ENCODE measurements at places on chromosomes 4 and X. TPM values are rescaled to one million over a fixed set of nuclear protein-coding genes. Genes with fewer than 3 reads are reported as not detected.

KIAA1210 gene
- not detected for total RNA-seq

VCX gene
- not detected for total RNA-seq

CT45A3 gene
- total RNA-seq = 0.12 TPM

KLB gene
- total RNA-seq = 0.16 TPM

GAGE12E gene
- total RNA-seq = not detected

COL4A6 gene
- total RNA-seq = 16.9 TPM

TBX22 gene
- total RNA-seq = not detected

PIR gene
- total RNA-seq = 58.4 TPM

GCNA gene
- total RNA-seq = 1.8 TPM

DCAF4L1 gene
- 0.13 TPM for total RNA-seq

TLR3 gene
- 0.38 TPM for total RNA-seq

NSUN7 gene
- 0.39 TPM for total RNA-seq

GPR34 gene
- not detected for total RNA-seq

PNCK gene
- 0.07 TPM for total RNA-seq

UPF3B gene
- 17.5 TPM for total RNA-seq

CT45A8 gene
- not detected for total RNA-seq

MPP1 gene
- 16.8 TPM for total RNA-seq

ETFDH gene
- total RNA-seq = 7.0 TPM

WNK3 gene
- total RNA-seq = 0.22 TPM

MUC7 gene
- not detected for total RNA-seq

HSFX3 gene
- not detected for total RNA-seq

NR3C2 gene
- total RNA-seq = 0.02 TPM

SPANXA1 gene
- 0.25 TPM for total RNA-seq

BTK gene
- total RNA-seq = not detected

SCML2 gene
- total RNA-seq = 8.6 TPM

TDO2 gene
- 0.64 TPM for total RNA-seq

DEFB131A gene
- not detected for total RNA-seq

PLA2G12A gene
- 10.8 TPM for total RNA-seq

AMER1 gene
- 3.0 TPM for total RNA-seq

LANCL3 gene
- not detected for total RNA-seq

DDIT4L gene
- total RNA-seq = 0.24 TPM

GAGE1 gene
- not detected for total RNA-seq

IQSEC2 gene
- 38.7 TPM for total RNA-seq

SERTM2 gene
- not detected for total RNA-seq

TMPRSS11B gene
- not detected for total RNA-seq

MAGEB1 gene
- not detected for total RNA-seq

CENPI gene
- total RNA-seq = 15.7 TPM

PABPC1L2B gene
- not detected for total RNA-seq

CFI gene
- total RNA-seq = 1.0 TPM

IBSP gene
- total RNA-seq = not detected

COX7B2 gene
- not detected for total RNA-seq

TNMD gene
- not detected for total RNA-seq

UGT2B15 gene
- 0.14 TPM for total RNA-seq

MAGED4B gene
- total RNA-seq = 10.0 TPM

CSAG2 gene
- not detected for total RNA-seq

KCTD8 gene
- total RNA-seq = not detected

NXF2 gene
- not detected for total RNA-seq

CD40LG gene
- not detected for total RNA-seq

MFAP3L gene
- 3.7 TPM for total RNA-seq

All from A549 treated with dexamethasone at 1 μM for 4 hours (cell line).